Stimulated activated CD4-positive, alpha-beta T cell treated with anti-CD3 and anti-CD28 coated beads, Interleukin-1b, Interleukin-23, amount 100 ng/mL, for 1 hour (primary cell): ENCODE measurements at places on chromosomes 16 and 17.

- DNase-seq, result no peak
Observed at GRCh38 chr16:51389881-51390280, 238.8 kb upstream of the SALL1 start.

GRCh38 chr16:89094252-89094879 lies 714 bp downstream of the ACSF3 start:
- no peak for DNase-seq

DNA sequence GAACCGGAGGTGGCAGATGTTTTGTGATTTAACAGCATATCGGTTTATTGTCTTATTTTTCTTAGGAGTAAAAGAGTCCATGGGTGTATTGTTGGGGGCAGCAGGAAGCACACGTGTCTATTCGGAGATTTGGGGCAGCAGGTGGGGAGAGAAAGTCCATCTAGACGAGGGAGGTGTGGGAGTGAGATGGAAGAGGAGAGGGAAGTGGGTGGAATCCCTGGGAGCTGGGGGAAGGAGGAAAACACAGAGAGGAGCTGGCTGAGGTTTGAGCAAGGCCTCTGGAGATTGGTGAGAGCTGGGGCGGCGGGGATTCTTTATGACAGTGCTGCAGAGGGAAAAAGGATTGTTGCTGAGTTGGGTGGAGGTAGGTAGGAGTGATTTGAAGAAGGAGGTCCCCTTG lies 72.1 kb downstream of the PRKCB start:
- no peak for DNase-seq

GRCh38 chr16:1775006-1775845 lies 2.3 kb upstream of the MRPS34 start:
- DNase-seq, result no peak

- DNase-seq, result no peak
Observed at GRCh38 chr16:86314402-86315025, 195.8 kb upstream of the FOXF1 start.
